ENCODE measurements at places on chromosomes 2 and 18.

GRCh38 chr2:180979749-180980105 is 678 bp upstream of the UBE2E3 start:
- DNase-seq: no peak

DNA sequence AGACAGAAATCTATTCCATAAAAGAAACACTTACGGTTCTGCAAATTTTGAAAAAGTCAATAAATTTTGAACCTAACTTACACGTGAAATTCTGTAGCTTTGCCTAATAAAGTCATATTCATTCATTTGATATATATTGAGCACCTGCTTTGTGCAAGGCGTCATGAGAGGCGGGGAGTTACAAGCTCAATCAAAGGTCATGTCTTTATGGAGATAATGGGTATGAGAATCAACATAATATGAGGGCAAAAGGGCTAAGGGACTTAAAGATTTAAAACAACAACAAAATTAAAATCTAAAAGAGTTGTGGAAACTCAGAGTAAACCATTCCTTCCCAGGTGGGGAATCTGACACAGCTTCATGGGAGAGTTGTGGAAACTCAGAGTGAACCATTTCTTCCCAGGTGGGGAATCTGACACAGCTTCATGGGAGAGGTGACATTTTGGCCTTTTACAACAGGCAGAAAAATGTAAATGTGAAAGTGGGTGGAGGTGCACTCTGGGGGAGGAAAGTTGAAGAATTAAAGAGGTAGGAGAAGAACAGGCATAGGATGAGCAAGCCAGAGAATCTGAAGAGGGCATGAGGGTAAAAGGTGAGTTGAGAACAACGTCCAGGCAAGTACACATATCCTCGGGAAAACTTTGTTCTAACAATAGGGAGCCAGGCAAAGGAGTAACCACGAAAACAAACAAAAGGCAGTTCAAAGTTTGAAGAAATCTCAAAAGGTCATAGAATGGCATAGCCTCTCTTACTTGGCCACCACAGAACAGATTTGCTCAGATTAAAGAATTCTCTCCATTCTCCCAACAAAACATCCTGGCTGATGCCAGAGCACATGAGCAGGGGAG is 49.5 kb upstream of the CD226 start:
- no peak for DNase-seq

DNA sequence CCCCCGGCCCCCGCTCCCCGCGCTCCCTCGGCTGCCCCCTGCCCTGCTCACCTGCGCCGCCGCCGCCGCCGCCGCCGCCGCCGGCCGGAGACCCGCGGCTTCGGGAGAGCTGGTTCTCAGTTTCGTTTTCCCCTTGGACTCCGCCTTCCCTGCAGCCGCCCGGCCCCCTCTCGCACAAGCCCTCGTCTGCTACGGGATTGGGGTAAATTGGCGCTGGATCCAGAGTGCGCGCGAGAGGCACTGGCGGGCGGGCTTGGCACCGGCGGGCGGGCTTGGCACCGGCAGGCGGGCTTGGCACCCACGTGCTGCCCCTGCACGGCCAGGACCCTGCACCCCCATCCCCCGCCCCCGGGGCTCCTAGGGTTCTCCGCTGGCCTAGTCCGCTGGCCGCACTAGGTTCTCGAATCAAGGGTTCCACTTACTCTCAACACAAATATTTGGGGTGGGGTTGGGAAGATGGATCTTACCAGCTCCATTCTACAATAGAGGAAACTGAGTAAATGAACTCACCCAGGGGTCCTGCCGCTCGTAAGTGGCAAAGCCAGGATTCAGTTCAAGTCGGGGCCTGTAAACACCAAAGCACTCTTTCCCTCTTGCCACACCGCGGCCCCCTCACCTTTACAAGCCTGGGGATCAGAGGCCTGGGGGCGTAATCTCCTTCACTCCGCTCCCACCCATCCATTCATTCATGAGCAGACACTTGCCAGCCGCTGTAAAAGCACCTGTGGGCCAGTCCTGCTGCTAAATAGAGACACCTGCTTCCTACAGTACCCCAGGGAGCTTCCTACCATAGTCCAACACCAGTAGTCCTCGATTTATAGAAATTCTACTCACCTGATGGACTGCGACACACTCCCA is at the start of gene EIF2AK2:
Gene EIF2AK2 (minus strand): TSS at position 124 of the 858 bp plus-strand sequence. CDS start 9,174 bp downstream, outside the sequence.
- peak; percentile 97 for DNase-seq

- DNase-seq: peak; percentile 68
Observed at GRCh38 chr2:114442510-114442909, at the start of gene DPP10. TSS of gene DPP10 (plus strand) at chr2:114442641.

GRCh38 chr2:1698188-1698945 is 45.9 kb downstream of the PXDN start:
- no peak for DNase-seq

GRCh38 chr18:64118406-64118805 is 30.5 kb downstream of the LINC00305 start:
- DNase-seq: no peak

DNA sequence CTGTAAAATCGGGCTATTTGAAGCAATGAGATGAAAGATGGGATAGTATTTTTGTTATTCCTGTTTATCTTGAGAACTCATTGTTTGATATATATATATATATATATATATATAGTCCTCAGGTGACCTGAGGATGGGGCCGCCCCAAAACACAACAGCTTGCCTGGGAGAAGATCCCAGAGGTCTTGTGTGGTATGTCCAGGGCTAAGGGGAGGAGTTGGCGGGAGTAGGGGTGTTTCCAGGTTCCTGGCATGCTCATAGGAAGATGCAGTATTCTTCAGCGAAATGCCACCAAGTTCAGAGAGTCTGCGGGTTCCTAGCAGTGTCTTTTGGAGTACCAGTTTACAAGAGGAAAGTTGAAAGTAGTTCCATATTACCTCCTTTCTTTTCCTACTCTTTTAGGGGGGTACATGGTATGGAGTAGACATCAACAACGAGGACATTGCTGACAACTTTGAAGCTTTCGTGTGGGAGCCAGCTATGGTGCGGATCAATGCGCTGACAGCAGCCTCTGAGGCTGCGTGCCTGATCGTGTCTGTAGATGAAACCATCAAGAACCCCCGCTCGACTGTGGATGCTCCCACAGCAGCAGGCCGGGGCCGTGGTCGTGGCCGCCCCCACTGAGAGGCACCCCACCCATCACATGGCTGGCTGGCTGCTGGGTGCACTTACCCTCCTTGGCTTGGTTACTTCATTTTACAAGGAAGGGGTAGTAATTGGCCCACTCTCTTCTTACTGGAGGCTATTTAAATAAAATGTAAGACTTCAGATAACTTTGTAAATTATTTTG is 18.3 kb downstream of the CCT7 start:
- no peak for DNase-seq

DNA sequence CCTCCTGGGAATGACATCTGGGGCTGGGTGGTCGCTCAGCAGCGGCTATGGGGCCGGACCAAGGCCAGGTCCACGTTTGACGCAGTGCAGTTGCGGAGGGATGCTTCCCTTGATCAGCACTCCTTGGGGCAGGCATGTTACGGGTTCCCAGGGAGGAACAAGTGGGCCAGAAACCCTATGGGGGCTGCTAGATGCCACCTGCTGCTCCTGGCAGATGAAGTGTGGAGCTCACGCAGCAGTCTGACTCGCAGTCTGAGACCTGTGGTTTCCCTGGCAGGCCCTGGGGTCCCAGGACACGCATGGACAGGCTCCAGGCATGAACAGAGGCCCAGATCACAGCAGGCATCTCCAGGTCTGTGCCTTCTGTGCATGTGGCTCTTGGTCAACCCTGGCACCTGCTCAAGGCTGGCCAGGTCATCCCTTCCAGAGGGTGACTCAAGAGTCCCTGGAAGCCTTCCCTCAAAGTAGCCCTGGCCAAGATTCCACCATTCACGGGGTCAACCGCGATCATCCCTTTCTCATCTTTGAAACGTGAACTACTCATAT is 20.0 kb downstream of the KCNF1 start:
- DNase-seq: peak; percentile 52

GRCh38 chr2:239721531-239721930 is 303.6 kb downstream of the NDUFA10 start:
- DNase-seq: no peak

DNA sequence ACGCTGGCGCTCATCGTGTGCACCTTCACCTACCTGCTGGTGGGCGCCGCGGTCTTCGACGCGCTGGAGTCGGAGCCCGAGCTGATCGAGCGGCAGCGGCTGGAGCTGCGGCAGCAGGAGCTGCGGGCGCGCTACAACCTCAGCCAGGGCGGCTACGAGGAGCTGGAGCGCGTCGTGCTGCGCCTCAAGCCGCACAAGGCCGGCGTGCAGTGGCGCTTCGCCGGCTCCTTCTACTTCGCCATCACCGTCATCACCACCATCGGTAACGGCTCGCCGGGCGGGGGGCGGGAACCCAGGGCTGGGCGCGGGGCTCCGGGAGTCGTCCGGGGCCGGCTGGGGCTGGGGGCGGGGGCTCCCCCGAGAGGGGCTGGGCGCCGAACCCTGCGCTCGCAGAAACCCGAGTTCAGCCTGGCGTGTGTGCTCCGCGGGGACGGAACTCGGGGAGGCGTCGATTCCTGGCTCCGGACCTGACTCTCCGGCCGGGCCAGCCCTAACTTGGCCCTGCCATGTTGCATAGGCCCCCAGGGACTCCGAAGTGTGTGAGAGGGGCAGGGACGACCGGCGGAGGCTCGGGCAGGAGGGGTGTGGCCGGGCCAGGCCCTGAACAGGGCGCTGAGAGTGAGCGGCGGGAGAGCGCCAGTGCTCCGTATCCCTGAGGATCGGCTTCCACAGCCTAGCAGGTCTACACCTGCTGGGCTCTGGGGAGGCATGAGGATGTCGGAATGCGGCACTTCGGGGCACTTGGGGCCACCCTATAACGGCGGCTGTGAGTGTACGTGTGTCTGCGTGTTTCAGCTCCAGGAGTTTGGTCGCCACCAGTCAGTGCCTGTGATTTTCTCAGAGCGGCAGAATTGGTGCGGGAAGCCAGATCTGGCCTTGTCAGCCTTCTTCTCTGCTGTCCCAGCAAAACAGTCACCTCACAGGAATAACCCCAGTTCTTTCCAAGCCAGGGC is 651 bp downstream of the KCNK3 start:
- peak; percentile 82 for DNase-seq

DNA sequence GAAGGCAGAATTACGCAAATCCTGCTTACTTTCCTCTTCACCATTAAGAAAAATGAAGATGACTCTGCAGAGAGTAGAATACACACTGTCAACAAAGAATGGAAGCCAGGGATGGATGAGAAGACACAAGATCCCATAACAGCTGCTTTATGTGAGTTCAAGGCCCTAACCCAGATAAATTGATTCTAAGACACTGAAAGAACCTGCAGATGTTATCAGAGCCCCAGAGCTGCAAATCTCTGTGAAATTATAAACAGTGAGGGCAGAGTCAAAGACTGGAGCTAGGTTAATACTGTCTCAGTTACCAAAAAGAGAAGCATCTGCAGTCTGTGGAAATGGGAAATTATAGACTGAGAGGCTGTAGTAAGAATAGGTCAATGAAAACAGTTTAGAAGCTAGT is 320.1 kb upstream of the PKDCC start:
- no peak for DNase-seq

DNA sequence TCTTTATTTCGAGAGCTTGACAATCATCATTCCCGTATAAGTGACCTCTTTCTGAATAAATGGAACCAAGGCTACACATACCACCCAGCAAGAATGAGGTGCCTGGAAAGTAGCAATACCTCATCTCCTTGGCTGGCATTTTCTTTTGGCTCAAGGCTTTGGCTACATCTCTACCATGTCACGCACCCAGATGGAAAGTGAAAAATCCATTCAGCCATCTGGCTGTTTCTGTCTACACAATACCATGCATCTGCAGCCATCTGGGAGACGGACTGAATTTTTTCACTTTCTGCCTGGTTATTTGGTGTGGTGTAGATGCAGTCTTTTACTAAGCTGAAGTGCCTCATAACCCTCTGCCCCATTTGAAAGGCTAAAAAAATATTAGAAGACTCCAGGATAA is 566.9 kb downstream of the BCL11A start:
- no peak for DNase-seq

GRCh38 chr2:231640641-231641111 is 48.0 kb downstream of the TEX44 start:
- no peak for DNase-seq

DNA sequence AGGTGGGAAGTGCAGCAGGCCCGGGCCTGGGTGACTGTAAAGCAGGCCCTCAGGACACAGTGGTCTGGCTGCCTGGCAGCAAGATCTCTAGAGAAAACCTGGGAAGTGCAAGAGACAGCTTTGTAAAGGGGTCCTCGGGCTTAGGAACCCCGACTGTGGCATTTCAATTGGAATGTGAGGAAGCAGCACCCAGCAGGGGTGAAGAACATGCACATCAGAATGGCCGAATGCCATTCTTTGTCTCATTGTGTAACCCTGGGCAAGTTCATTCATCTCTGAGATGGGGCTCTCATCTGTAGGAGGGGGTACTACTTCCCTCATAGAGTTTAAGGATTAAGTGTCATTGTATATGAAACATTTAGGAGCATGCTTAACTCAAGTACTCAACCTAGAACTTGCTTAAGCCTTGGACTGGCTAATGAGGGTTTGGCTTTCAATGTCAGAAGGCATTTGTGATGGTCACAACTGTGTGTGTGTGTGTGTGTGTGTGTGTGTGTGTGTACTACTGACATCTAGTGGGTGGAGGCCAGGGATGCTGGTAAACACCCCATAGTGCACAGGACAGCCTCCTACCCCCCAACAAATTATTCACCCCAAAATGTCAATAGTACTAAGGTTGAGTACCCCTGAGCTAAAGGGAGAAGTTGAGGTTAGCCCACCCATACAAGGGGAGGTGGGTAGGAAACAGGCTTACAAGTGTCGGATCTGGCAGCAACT is 29.3 kb downstream of the MEX3C start:
- peak; percentile 61 for DNase-seq

DNA sequence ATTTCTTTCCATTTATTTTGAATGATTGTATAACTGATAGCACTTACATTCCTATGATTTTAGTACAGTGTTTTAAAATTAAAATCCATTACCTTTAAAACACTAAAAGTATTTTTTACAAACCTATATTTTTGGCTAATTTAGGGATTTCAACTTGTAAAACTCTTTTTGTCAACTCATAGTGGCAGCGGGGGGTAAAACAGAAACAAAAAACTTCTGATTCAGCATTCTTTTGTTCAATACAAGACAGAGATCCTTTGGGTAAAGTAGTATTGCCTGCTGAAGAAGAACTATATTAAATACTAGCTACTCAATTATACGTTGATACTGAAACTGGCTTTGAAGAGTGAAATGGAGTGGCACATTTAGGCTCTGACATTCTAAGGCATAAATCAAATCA is 437.4 kb upstream of the CDH19 start:
- DNase-seq: no peak

DNA sequence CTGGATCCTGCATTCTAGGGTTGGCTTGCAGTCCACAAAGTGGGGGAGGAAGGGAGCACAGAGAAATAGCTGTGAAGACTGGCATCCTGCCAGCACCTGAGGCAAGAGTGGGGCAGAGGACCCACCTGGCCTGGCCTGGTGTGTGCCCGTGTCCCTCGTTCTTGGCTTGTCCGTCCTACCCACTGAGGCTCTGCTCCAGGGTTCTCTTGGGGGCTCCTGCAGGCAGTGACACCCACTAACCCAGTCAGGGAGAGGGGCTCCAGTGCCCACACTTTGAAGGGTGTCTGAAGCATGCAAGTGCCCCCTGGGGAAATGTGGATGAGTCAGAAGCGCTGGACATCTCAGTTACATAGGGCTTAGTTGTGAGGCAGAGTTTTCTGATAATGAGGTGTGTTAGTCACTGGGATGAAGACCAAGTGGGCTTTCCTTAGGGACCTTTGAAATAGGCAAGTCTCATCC is 79.4 kb downstream of the SLC4A3 start:
- DNase-seq: no peak
